Spleen (tissue), 13 donors: ENCODE measurements at places on chromosomes 5 and 9. TPM values are rescaled to one million over a fixed set of nuclear protein-coding genes. Genes with fewer than 3 reads are reported as not detected.

- no peak for DNase-seq
These were observed 5.1 kb upstream of the ARSI start for GRCh38 chr5:150307617-150308426.

GRCh38 chr9:89848060-89849040 lies 243.5 kb downstream of the GADD45G start:
- DNase-seq, result peak; percentile 42

DNA sequence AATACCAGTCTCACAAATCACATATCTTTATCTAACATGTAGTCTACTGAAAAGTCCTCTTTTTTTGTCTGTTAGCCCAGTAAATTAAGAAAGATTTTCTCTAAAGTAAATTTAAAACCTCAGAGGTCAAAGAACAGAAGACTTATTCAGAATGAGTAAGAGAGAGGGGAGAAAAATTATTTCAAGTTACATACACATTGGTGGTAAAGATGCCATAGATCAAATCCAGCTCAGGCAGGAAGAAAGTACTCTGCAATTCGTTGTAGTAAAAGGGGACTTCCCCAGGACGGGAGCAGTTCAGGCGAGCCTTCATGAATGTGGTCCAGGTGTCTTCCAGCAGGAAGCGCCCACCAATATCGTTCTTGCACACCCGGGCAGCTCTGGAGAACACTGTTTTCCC lies 344.1 kb downstream of the SEMA5A start:
- DNase-seq, result no peak

- no peak for DNase-seq
These were observed 593.8 kb downstream of the ISL1 start for GRCh38 chr5:51977014-51977413.

DNA sequence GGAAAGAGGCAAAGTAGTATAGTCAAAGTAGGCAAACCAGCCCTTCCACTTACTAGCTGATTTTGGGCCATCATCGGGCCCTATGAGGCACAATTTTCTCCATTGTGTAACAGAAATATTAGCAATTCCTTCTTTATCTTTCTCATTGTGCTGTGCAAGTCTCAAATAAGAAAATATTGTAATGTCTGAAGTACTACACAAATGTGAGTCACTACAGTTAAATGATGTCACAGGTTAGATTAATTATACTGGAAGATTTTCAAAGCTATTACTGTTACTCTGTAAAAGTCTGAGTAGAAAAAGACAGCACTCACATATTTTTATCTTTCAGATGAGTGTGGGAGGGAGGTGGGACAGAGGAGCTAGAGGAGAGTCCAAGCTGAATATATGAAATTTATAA lies 12.4 kb upstream of the TMC1 start:
- DNase-seq, result no peak

DNA sequence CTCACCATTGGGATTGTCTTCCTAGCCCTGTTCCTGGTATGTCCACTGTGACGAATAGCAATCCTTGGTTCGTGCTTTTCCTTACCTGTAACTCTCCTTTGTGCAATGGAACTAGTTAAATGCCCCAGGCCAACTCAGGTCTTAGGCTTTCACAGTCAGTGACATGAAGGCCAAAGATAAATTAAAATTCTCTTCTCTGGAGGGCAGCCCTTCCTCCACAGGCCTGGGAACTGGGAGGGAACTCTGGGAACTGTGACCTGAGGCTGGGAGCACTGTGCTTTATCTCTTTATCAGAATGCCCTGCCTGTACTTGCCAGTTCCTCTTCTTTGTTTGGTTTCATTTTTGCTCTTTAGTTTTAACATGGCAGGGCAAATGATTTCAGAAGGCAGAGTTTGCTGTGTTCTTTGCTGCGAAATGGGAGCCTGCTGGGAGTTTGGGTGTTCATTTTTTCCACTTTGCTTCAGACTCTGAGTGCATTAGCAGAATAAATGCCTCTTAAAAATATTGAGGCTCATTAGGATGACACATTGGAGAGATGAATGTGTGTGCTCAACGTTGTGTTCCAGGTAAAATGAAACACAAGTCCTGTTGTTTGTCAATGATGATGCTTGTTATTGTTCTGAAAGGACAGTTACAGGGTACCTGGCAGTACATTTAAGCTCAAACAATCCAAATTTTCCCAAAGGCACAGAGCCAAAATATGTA lies 118.1 kb downstream of the NUDT12 start:
- no peak for DNase-seq

DNA sequence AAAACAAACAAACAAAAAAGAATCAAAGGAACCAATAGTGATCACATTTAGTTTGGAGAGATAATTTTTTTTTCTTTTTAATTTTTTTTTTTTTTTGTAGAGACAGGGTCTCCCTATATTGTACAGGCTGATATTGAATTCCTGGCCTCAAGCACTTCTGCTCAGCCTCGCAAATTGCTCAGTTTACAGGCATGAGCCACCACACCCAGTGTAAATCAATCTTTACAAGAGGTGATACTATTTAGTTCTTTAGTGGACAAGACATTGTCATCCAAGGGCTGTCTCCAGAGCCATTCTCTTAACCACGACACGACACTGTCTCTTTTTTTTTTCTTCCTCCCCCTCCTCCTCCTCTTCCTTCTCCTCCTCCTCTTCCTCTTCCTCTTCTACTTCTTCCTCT lies 29.6 kb downstream of the ERAP2 start:
- DNase-seq, result no peak

DNA sequence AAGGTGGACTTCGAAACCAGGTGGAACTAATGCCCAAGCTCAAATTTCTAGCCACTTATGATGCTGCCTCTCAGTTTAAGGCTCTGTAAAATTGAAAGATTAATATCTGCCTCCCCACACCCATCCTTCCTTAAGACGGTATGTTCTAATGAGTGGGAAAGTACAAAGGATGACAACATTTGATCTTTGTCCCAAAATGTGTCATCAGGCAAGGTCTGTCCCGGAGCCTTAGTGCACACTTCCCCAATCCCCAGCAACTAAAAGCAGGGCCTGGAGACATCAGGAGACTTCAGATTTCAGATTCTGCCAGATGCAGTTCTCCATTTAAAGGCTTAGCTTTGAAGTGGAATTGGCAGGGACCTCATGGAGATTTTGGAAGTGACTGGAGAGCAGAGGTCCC lies 316.5 kb downstream of the ASTN2 start:
- no peak for DNase-seq

DNA sequence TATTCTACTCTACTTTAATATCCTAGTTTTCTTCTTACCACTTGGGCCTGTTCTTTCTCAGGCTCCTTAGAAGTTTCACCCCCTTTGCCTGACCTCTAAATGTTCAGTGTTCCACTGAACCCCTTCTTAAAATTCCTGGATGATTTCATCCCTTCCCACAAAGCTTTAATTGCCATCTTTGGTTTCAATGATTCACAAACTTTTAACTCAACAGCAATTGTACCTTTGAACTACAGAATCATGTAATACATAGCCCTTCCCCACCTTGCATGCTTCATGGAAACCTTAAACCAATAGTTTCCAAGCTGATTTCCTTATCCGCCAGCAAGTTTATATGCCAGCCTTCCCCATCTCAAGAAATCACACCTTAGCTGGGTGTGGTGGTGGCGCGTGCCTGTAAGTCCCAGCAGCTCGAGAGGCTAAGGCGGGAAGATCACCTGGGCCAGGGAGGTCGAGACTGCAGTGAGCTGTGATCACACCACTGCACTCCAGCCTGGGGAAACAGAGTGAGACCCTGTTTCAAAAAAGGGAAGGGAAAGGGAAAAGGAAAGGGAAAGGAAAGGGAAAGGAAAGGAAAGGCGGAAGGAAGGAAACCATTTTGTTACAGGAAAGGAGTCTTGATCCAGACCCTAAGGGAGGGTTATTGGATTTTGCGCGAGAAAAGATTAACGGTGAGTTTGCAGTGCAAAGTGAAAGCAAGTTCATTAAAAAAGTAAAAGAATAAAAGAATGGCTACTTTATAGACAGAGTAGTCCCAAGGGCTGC lies 1023.7 kb upstream of the DMAC1 start:
- DNase-seq, result no peak

DNA sequence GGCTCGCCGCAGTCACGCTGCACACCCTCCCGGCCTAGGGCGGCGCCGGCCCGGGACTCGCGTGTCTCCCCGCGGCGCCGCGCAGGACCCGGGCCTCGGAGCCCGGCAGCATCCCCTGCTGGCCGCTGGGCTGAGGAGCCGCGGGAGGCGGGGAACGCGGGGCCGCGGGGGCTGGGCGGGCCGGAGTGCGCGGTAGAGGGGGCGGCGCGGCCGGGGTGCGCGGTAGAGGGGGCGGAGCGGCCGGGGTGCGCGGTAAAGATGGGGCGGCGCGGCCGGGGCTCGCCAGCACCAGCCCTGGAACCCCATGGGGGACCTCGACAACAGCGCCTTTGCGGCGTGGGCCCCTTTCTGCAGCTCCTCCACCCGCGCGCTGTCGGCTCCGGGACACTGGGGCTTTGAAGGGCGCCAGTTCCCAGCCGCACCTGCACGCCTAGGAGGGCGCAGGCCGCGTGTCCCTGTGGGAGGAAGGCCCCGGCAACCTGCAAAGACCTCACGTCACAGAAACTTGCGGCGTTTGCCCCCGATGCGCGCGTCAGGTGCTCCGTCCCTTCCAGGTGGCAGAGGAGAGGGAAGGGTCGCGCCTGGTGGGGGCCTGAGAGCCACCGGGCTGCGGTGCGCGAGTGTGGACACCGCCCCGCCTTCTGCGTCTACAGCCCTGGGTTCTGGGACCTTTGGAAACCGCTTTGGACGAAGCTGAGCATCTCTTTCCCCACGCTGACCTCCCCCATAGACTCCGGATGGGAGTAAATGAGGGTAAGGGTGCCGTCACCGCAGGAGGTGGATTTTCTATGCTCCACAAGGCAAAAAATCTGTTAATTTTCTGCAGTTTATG lies 49.6 kb downstream of the NSUN2 start:
- DNase-seq, result no peak

- DNase-seq, result no peak
These were observed 66.0 kb downstream of the FRMD3 start for GRCh38 chr9:83472221-83472665.

- DNase-seq, result no peak
These were observed 14.7 kb upstream of the PWWP2A start for GRCh38 chr5:160133918-160134304.

GRCh38 chr5:102283102-102283797 lies 12.8 kb downstream of the SLCO4C1 start:
- no peak for DNase-seq

- no peak for DNase-seq
These were observed 91.1 kb upstream of the ARRDC3 start for GRCh38 chr5:91474201-91474600.

DNA sequence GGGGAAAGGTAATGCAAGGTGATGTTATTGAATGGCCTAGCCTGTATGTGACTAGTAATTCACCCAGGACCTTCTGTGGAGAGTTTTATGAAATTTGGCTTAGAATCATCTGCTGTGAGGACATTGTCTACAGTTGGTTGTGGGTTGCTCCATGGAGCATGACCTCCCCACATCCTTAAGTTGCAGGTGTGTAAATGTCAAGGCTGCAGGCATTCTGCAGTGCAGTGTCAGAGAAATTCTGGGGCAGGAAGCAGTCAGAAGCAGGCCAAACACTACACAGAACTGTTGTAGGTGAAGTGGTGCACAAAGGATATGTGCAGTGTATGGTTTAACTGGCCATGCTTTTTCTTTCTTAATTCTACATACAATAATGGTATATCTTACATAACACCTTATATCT lies 588.3 kb downstream of the EBF1 start:
- DNase-seq, result peak; percentile 76

DNA sequence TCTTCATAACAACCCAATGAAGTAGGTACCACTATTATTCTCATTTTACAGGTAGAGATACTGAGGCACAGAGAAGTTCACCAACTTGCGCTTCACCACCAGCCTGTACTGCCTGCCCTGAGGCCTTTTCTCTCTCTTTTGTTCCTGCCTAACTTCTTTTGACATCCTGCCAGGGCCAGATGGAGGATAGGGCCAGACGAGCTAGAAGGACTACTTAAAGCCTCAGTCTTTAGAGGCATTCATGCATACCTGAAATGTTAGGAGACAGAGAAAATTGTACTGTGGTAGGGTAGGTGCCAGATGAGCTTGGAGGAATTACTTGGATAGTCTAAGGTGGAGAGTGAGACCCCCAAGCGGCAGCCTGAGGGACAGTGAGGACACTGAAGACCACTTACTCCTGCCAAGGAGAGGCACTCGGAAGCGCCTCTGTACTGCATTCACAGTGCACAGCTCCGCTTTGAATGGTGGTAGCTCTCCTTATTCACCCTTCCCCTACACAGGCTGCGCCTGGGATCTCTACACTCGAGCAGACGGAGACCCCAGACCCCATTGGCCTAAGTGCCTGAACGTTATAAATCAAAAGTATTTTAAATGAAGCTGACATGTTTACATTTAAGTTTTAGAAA lies 6.2 kb upstream of the ORM1 start:
- no peak for DNase-seq

DNA sequence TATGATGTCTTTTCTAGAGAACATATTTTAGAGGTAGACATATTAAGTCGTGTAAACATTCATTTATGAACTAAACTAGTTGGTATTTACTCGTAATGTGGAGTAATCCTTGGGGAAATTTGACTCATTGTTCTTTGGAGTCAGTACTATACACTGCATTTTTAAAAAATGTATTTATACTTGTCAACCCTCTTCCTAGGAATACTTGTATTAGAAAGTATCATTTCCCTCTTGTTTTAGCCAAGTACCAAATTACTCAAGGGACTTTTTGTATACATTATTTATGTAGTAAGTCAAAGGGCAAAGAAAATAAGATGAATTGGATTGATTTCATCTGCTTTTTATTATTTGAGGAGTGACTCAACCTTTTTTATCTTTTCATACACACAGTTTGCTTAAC lies 248.1 kb upstream of the IZUMO3 start:
- DNase-seq, result no peak

- DNase-seq, result no peak
These were observed 358.2 kb upstream of the TLE4 start for GRCh38 chr9:79213417-79214125.

DNA sequence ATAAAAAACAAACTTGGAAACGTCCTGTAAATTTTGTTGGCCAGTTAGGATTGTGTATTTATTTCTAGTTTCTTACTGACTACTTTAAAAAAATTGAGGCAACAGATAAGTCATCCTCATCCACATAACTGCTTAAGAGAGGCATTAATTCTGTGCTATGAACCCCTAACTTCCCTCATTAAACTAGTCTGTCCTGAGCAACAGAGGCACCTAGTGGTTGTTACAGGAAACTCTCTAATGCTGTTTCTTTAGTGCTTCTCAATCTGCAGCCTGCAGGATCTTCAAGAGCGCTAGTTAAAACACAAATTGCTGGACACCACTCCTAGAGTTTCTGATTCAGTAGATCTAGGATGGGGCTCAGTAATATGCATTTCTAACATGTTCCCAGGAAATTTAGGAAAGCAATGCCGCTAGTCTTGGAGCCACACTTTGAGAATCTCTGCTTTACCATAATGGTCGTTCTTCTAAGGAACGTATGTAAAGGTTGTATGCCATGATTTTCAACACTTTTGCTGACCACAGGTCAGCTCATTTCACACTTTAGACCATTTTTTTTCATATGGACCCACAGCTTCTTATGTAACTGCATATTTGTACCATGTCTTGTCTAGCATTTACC lies 410.1 kb upstream of the SMARCA2 start:
- no peak for DNase-seq

Gene ZFAND5
- 70.7 TPM for polyA plus RNA-seq

Gene PRSS3
- polyA plus RNA-seq, result 0.09 TPM

Gene IFNK
- polyA plus RNA-seq, result not detected

Gene ECM2
- polyA plus RNA-seq, result 0.68 TPM
